M059J (cell line): ENCODE measurements at places on chromosomes 1 and 21.

- no peak for DNase-seq
These were observed 145.7 kb downstream of the KCNK2 start for GRCh38 chr1:215228193-215228592.

GRCh38 chr1:81387446-81387845 lies 413.3 kb upstream of the ADGRL2 start:
- no peak for DNase-seq

- no peak for DNase-seq
These were observed 5.6 kb downstream of the LCK start for GRCh38 chr1:32256473-32257226.

DNA sequence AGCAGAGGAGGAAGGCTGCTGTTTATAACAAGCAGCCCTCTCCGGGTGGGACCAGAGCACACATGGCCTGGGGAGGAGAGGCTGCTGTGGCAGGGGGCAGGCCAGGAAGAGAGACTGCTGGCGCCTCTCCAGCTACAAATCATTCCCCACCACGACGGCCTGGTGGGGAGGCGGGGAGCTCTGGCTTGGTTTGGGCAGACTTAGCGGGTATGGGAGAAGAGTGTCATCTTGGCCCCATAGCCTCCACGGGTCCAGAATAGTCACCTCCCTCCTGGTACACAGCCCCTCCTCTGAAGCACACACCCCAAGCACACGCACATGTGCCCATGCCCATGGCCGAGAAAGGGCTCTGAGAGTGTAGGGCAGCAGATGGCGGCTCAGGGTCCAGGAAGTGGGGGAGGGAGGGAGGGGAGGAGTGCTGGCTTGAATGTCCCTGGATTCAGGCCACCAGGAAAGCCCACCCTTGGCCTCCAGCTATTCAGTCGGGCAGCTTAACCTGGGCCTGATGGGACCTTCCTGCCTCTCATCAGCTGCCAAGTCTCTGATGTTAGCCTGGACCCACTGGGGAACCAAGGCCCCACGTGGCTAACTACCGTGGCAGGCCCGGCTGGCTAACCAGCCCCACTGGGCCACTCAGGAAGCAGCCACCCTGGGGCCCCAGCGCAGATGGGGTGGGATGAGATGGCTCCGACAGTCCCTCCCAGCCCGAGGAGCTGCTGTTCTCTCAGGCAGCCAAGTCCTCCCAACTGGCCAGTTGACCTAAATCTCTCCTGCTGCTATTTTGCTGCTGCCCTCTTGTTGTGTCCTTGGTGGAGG lies 10.9 kb downstream of the LRP8 start:
- no peak for DNase-seq

- peak; percentile 92 for DNase-seq
These were observed 15.3 kb downstream of the BECN2 start for GRCh38 chr1:241972703-241973369.
